ENCODE measurements at places on chromosomes 16 and 17.

- DNase-seq, result no peak
These were observed 150.0 kb upstream of the RBFOX1 start for GRCh38 chr16:7182510-7183109.

DNA sequence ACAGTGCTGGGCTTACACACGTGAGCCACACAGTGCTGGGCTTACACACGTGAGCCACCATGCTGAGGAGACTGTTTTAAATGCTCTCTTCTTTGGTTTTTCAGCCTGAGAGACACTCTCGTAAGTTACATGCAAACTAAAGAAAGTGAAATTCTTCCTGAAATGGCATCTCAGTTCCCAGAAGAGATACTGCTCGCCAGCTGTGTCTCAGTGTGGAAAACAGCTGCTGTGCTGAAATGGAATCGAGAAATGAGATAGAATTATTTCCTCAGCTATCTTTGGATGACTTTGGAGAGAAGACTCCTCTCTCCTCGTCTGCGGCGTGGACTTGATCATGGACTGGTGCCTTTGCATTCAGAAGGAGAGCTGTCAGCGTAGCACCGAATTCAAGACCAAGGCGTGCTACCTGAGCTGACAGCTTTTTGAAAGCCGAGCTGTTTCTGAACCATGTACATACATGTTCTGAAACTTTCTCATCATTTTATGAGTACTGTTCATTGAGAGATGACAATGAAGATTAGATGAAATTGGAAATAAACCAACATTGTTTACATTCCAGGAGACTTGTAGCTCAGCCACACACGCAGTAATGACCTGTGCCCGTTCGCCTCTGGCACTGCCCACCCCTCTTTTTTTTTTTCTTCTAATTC is 21.6 kb upstream of the ENDOV start:
- no peak for DNase-seq

DNA sequence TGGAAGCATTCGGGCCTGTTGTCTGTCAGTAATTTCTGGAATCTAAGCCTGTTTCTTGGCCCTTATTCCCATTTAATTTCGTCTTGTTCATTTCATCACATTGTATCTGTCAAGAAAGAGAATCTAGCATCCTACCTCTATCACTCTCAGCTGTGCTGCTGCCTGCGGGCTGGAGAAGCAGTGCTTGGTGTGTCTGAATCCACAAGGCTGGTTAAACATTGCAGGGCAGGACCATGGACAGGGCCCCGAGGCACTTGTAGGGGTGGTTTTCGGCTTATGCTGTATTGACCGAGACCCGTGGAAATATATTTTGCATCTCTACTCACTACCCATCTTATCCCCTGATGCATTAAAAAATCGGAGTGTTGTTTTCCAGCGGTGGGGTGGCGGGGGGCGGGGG is 3.1 kb downstream of the RAB11FIP4 start:
- DNase-seq, result peak; percentile 67

DNA sequence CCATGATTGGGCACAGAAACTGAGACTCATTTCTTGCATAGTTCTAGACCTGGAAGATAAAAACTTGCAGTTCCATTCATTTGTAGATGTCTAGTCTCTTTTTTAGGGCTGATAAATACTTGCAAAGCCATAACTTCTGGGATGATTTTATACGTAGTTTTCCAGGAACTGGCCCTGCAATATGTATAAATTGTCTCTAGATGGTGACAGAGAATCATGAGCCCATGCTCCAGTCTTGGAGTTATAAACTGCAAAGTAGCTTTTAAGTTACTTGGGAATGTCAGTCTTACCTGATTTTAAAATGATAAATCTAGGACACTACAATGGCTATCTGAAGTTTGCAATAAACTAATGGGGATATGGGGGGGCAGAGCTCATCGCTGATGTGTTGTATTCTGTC is 3.0 kb upstream of the ADAMTS18 start:
- DNase-seq, result no peak

GRCh38 chr16:2874912-2875362 is 8.1 kb upstream of the FLYWCH2 start:
- DNase-seq, result peak; percentile 80

DNA sequence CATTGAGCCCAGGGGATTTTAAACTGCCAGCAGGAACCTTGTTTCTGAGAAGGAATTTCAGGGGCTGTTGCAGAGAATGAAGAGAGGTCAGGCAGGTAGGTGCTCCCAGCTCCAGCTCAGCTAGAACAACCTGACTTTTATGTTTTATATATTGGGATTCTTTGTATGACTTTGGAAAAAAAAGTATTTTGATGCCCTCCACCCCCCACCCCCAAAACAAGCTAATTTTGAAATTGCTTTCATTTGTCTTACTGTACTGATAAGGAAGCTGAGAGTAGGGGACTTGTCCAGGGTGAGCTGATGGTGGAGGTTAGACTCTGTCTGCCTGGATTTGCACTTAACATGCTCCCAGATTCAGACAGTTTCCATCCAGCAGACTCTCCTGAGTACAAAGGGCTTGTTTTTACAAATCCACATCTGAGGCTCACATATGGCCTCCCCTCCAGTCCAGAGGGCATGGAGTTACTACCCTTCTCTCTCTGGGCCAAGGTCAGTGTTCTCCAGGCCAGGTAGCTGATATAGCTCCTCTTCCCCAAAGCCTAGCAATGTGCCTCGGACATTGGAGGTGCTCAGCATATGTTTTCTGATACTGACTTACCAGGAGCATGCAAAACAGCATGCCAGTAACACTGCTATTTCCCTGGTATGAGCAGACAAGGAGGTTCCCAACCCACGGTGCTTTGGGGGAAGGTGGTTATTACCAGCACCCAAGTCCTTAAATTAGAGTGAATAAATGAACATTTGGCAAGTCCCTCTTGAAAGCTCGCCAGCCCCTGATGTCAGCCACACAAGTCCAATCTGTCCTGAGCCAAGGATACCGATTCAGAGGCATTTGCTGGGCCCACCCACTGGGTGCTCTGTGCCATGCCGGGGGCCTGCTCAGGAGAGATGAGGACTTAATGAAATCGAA is 11.3 kb downstream of the STX1B start:
- no peak for DNase-seq

- DNase-seq, result no peak
These were observed 10.8 kb upstream of the NAGLU start for GRCh38 chr17:42525221-42525620.

DNA sequence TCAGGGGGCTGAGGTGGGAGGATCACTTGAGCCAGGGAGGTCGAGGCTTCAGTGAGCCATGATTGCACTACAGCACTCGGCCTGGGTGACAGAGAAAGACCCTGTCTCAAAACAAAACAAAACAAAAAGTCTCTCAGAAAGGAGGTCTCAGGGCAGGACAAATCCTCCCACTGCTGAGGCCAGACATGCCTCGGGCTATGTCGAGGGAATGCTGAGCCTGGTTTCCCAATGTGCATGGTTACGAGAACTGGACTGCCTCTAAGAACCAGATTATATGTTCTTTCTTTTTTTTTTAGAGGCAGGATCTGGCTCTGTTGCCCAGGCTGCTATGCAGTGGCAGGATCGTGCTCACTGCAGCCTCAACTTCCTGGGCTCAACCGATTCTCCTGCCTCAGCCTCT is 27.6 kb downstream of the TRAP1 start:
- DNase-seq, result no peak

DNA sequence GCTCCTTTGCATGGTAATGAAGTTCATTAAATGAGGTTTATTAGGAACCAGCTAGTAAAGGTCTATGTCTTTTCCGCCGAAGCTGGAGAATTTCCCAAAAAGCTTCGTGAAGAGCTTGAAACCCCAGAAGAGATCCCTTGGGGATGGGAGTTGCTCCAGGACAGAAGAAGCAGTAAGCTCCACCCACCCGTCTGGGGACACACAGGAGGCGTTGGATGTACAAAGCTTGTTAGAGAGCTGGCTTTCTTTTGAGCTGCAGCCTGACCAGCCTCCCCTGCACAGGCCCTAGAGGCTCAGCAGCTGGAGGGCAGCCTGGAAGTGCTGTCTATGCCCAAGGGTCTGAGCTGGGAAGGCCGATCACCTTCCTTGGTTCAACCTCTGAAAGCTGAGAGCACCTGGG is 147.4 kb upstream of the SDK2 start:
- DNase-seq, result no peak

DNA sequence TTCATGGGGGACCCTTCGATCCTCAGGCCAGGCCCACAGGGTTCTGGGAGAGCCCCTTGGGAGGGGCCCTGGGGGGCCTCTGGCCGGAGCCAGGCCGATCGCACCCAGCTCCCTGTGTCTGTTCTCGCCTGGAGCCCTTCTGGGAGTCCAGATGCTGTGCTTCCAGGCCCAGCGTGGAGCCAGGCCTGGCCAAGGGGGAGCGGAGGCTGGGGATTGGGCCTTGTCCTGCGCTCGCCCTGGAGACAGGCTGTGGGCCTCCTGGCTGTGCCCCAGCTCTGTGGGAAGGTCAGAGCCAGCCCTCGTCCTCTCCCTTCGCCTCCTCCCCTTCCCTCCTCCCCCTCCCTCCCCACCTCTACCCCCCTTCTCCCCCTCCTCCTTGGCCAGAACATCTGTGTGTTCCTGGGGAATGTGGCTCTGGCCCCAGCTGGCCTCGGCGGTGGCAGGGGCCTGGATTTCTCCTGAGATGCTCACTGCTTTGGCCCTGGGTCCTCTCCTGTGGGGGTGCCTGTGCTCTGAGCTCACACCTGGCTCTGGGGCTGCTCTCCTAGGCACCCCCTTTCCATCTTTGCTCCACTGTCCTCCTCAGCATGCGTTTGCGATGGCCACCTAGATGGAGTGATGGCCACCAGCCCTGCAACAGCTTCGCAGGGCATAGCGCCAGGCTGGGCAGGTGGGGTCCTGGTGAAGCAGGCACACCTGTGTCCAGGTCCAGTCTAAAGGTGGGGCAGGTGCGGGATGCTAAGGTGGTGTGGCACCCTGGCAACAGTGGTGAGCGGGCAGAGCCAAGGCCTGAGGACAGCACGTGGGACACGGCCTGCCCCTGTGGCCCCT is 90.6 kb upstream of the CIBAR2 start:
- no peak for DNase-seq

- no peak for DNase-seq
These were observed 292.0 kb downstream of the SEC14L1 start for GRCh38 chr17:77432742-77433141.

GRCh38 chr17:57766318-57766943 is 21.3 kb upstream of the CCDC182 start:
- no peak for DNase-seq

GRCh38 chr16:80663078-80663477 is 122.3 kb downstream of the DYNLRB2 start:
- no peak for DNase-seq

GRCh38 chr16:11783319-11784037 is 13.6 kb downstream of the ZC3H7A start:
- DNase-seq, result peak; percentile 58

- no peak for DNase-seq
These were observed 34.2 kb upstream of the CCL2 start for GRCh38 chr17:34220752-34221395.

DNA sequence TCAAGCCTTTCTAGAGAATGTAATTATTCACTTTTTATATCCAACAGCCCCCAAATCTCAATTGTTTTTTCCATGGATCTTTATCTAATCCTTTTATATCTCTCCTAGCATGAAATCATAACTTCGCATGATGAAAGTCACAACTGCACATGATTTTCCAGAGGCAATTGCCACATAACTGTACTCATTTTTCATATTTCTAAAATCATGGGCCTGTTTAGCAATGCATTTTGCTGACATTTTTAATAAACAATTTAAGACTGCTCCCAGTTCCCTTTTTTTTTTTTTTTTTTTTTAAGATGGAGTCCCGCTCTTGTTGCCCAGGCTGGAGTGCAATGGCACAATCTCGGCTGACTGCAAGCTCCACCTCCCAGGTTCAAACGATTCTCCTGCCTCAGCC is 83.5 kb downstream of the VMP1 start:
- no peak for DNase-seq

DNA sequence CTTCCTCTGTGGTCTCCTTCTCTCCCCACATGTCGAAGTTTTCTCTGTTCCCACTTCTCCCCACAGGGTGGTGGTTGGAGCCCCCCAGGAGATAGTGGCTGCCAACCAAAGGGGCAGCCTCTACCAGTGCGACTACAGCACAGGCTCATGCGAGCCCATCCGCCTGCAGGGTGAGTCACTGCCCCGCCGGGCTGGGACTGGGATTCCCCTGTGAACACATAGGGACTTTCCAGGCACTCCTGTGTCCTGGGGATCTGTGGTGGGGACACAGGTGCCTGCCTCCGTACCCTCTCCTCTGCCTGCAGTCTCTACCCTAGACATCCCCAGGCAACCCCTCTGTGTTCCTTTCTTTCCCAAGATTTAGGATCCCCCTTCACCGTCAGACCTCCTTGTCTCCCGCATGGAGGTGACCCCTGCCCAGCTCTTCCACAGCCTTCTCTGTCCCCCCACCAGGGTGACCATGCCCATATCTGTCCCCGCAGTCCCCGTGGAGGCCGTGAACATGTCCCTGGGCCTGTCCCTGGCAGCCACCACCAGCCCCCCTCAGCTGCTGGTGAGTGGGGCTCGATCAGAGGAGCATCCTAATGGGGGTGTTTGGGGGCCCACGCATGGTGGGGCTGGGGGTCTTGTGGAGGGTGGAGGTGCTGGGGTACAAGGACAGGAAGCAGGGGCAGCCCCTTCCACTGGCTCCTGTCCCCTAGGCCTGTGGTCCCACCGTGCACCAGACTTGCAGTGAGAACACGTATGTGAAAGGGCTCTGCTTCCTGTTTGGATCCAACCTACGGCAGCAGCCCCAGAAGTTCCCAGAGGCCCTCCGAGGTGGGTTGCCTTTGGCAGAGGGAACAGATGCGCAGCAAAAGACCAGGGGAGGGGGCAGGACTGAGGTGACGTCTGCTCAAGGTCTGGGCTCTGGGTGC is 5.8 kb downstream of the ITGAM start:
- DNase-seq, result peak; percentile 82

DNA sequence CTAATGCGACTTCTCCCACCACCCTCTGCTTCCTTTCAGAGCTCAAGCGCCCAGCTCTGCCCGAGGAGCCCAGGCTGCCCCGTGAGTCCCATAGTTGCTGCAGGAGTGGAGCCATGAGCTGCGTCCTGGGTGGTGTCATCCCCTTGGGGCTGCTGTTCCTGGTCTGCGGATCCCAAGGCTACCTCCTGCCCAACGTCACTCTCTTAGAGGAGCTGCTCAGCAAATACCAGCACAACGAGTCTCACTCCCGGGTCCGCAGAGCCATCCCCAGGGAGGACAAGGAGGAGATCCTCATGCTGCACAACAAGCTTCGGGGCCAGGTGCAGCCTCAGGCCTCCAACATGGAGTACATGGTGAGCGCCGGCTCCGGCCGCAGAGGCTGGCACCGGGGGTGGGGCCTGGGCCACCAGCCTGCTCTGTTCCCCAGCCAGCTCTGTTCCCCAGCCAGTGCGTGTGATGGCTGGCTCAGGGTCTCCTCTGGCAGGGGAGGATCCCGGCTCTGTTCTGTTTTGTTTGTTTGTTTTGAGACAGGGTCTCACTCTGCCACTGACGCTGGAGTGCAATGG is 18.7 kb downstream of the CRISPLD2 start:
- DNase-seq, result no peak

All from GM13977 (cell line).